ENCODE measurements at places on chromosomes 5 and 9.
A peak's percentile ranks its signal among the peaks of the same experiment; 100 is the strongest.

DNA sequence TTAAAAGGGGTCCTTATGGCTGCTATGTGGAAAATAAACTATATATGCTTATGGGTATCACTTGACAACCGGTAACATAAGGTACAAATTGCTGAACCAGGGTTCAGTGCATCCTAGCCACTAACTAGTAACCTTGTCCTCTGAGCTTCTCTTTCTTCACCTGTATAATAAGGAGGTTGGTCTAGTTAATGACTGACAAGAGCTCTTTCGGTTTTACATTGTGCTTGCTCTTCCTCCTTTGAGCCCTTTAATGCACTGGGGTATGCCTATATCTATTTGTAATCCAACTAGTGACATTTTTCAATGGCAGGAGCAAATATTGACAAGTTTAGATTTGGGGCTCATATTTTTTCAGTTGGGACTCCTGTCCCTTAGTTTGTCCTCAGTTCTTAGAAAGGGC is 66.1 kb downstream of the NPR3 start:
- DNase-seq: no peak

- no peak for DNase-seq
Measured at GRCh38 chr5:168455201-168455600, 31.1 kb upstream of the RARS1 start.

DNA sequence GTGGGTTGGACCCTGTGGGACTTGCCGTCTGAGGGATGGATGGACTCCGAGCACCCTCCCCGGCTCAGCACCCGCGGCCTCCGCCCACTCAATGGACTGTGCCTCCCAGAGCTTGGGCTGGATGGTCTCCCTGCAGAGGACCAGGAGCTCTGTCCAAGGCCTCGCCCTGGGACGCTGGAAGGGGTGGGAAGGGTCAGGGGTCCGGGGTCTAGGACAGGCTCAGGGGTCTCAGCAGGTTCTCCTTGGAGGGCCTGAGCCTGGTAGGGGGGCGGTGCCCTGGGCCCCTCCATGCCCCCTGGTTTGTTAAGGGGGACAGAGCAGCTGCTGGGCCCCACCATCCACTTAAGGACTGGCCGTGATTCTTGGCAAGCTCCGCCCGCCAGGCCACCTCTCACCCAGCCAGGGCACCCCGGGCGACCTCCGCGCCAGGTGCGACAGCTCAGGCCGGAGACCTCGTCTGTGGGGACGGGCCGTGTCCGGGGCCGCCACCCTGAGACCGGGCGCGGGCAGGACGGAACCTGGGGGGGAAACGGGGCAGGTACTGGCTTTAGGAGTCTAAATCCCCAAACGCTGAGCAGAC is 29.2 kb downstream of the EXOC3 start:
- peak; percentile 9 for DNase-seq

- no peak for DNase-seq
Measured at GRCh38 chr9:97039514-97039860, 545 bp upstream of the CTSV start.

DNA sequence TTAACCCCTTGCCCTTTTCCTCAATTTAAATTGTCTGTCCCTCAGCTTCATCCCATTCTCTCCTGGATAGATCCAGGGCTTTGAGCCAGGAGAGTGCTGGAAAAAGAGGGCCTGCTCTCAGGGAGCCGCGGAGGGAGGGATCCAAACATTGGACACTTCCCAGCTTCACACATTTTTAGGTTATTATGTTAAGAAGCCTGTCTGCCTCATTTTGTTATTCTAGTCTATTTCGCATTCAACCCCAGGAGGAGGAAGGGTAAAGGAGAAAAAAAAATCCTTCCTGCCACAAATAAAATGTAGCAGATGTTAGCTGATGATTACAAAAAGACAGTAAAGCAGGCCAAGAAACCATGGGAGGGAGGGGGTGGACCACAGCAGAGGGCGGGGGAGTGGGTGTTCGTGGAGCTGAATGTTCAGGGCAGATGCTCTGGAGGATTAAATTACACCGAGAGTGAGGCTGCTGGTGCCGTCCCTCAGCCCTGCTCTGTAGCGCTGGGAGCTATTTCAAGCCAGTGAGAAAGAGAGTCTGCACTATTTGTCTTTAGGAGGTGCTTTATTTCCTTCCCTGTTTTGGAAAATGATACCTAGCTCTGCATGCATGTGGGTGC is 60.6 kb upstream of the ZFR start:
- no peak for DNase-seq

- no peak for DNase-seq
Measured at GRCh38 chr5:130323804-130324454, 419.7 kb downstream of the CHSY3 start.

DNA sequence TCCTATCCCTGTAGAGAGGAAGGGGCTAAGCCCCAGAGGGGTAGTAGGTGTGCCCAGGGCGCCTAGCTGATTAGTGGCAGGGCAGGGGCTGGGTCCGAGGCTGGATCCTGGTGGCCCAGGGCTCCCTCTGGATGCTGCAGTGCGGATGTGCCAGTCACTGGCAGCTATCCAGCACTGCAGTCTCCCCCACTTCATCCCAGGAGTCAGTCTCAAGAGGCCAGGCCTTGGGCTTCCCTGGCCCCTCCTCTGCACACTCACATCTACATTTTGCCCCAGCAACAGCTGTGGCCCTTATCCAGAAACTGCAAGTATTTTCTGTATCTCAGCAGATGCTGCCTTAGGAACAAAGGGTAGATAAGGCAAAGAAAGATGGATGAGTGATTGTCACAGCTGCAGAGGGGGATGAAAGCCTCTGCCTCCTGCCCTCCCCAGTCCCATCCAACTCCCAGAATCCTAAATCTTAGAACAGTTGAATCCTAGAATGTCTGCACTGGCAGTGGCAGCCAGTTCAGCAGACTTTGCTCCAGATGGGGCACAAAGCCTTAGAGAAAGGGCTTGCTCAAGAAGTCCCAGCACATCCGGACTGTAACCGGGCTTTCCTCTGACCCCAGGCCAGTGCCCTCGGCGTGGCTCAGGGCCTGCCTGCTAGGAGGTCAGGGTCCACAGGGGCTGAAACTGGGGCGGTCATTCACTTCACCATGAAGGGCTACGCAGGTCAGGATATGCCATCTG is 1.6 kb downstream of the ANXA6 start:
- DNase-seq: no peak

GRCh38 chr5:171418316-171418981 is 998 bp upstream of the FGF18 start:
- peak; percentile 66 for DNase-seq

GRCh38 chr9:83006378-83006777 is 56.6 kb downstream of the RASEF start:
- DNase-seq: no peak

DNA sequence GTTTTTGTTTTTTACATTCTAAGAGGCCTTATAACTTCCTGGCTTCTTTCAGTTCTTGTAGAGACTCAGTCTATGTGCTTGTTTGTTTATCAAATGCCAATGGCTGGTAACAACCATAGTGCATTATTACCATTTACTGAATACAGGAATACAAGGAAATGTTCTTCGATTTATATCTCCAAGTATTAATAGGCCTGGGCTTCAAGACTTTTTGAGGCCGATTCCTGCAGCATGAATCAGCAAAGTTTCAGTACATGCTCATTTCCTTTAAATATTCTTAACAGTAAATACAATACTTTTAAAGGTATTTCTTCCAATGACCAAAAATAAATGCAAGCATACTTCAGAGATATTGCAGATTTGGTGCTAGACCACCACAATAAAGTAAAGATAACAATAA is 535.3 kb downstream of the EFNA5 start:
- DNase-seq: no peak

- DNase-seq: no peak
Measured at GRCh38 chr5:101664071-101664791, 631.9 kb downstream of the SLCO4C1 start.

DNA sequence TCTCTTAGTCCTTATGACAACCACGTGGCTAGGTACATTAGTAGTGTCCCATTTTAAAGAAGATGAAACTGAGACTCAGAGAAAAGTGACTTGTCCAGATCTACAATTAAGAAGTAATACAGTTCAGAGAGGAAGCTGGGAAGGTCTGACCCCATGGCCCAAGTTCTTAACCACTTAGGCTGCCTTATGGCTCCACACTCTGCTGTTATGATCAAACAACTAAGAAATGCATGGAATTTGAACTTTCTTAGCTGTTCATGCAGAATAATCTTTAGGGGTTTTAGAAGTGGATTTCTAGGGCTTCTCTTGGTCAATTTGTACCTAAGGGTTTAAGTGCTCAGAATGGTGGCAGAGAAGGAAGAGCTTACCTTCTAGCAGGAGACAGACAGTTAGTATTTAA is 128.0 kb upstream of the MSX2 start:
- DNase-seq: no peak

DNA sequence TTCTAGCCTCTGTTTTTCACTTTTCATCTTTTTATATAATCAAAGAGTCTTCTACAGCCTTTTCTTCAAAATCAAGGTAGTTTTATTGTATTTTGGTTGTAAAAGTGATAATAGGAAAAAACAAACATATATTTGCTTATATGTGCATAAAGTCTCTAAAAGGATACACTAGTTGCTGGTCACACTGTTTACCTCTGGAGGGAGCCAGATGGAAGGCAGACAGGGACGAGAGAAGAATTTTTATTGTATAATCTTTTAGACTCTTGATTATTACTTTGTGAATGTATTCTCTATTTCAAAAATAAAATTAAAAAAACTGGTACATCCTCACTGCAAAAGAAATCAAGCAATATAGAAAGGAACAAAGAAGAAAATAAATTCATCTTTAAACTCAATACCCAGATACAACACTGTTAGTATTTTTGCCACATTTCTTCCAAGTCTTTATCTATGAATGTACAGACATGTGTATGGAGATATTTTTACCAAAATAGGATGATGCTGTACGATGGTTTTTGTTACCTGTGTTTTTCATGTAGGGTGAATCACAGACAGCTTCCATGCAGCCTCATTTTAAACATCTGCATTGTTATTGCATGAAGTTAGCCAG is 6.1 kb upstream of the RNF183 start:
- peak; percentile 12 for DNase-seq

Measured in naive thymus-derived CD8-positive, alpha-beta T cell (primary cell).